ENCODE measurements at places on chromosomes 12 and 14. TPM values are rescaled to one million over a fixed set of nuclear protein-coding genes. Genes with fewer than 3 reads are reported as not detected.

- DNase-seq: no peak
Measured at GRCh38 chr12:40989785-40990184, 198.3 kb upstream of the PDZRN4 start.

DNA sequence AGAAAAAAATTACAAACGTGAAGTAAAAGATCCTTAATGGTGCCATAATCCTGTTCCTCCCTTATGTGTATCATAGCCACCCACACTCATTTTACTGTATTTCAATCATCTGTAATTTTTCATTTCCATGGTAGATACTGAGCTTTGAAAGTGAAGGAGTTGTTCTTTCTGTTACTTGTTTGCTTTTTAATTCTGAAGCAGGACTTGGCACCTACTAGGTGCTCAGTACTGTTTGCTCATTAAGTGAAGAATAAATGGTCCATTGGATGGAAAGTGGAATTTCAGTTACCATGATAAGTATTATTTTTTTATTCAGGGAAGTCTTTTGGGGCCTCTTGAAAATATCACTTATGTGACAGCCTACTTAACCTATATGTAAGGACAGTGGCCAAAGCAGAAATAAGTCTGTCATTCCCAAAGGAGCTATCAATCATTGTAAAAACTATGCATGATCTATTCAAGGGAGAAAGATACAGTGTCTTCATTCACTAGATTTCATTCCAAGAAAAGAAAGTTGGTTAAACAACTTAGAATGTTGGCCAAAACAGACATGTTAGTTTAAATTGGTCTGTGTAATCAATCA is 1244.4 kb upstream of the SEL1L start:
- no peak for DNase-seq

- DNase-seq: peak; percentile 100
Measured at GRCh38 chr14:92585981-92586937, 72.7 kb downstream of the RIN3 start.

- DNase-seq: peak; percentile 92
Measured at GRCh38 chr12:19382111-19382526, 57.2 kb upstream of the AEBP2 start.

- DNase-seq: no peak
Measured at GRCh38 chr12:99523853-99524252, 123.7 kb upstream of the GARIN6 start.

DNA sequence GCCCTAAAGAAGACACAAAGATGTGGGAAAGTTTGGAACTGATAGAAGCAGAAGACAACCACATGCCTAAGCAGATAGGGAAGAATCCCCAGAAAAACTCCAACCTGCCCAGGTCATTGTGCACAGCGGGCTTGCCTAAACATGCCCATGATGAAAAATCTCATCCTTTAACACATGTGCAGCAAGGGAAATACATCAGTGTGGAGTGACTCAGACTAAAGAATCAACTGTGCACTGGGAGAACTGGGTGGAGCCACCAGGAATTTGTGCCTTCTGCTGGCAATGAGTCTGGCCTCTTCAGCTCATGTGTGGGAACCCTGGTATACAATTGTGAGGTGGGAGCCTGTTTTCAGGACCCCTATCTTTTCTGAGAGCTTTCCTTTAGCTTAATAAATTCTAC is 398.5 kb downstream of the FSCB start:
- peak; percentile 5 for DNase-seq

DNA sequence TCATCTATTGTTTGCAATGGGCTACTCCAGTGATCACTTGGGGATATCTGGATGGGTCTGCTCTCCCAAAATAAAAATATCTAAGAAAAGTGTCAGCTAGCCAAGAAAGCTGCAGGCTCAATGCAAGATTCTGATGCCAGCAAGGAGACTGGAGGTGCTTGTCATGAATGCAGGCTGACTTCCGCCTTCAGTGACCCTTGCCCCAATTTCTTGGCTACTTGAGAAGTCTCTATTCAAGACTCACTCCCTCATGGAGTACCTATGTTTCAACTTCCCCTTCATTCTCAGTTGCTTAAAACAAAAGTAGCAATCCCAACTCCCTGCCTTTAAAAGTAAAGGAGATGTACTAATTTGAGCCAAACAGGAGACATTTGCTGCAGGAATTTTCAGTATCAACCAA is 123.9 kb downstream of the GPR65 start:
- peak; percentile 1 for DNase-seq

- no peak for DNase-seq
Measured at GRCh38 chr12:9701380-9702154, 31.3 kb downstream of the CLECL1 start.

- no peak for DNase-seq
Measured at GRCh38 chr12:96077081-96077480, 41.7 kb upstream of the LTA4H start.

The CLEC7A gene
- total RNA-seq: not detected

The TRHDE gene
- 7.3 TPM for total RNA-seq

The KLRF2 gene
- total RNA-seq: not detected

The PIK3C2G gene
- not detected for total RNA-seq

The OVCH1 gene
- total RNA-seq: 0.51 TPM

The DLGAP5 gene
- total RNA-seq: 8.1 TPM

The KRT2 gene
- not detected for total RNA-seq

The KLRB1 gene
- total RNA-seq: not detected
